ENCODE measurements at places on chromosomes 7 and 10.
A peak's percentile ranks its signal among the peaks of the same experiment; 100 is the strongest.

GRCh38 chr10:124671486-124672075 lies 72.6 kb downstream of the FAM53B start:
- no peak for DNase-seq

- no peak for DNase-seq
These were observed 13.6 kb upstream of the GALNT11 start for GRCh38 chr7:152011860-152012259.

- no peak for DNase-seq
These were observed 71.2 kb downstream of the ALOX5 start for GRCh38 chr10:45444976-45445898.

DNA sequence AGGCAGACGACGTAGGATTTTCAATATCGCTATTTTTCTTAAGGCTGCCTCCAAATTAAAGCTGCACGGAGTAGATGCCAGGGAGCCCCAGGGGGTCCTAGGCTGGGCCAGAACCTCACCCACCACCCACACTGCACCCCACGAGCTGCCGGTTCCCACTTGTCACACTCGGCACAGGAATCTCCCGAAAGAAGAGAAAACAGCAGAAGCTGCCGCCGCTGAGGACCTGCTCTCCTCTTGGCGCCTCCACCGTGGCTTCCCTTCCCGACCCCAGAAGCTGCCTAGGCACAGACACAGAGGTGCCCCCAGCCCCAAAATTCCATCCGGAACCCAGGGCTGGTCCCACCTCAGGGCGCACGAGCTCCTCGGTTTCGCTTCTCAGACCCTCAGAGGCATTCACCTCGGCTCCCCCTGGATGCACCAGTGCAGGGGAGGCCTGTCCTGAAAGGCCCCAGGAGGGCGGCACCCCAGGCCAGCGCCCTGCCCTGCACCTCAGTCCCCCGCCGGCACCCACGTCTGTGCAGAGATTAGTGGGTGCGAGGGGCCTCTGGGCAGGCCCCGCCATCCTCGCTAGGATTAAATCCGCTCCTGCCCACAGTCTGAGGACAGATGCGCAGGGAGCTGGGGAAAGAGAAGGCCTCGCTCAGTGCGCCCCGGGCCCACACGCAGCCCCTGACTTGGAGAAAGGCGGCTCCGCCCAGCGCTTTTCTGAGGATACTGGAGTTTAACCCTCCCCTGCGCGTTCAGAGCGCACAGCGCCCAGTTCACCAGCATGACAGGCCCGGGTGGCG lies 99.2 kb downstream of the PTPRN2 start:
- DNase-seq: no peak

DNA sequence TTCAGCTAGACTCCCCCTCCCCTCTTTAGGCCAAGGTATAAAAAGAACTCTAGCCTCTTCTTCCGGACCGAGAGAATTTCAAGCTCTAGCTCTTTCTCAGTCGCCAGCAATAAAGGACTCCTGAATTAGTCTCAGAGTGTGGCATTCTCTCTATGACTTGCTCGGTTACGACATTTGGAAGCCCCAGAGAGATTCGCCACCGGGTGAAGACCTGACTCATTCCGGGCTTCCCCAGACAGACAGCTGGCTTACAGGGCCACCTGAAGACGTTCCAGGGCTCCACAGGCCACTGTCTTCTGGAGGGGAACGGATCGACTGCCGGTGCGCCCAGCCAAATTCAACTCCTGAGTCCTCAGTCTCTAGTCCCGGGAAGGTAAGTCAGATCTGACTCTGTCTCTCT lies at the start of gene AKR1B15:
AKR1B15 (plus strand) TSS at position 234 of the 400 bp plus-strand sequence. CDS start 15,510 bp downstream, outside the sequence.
- DNase-seq: peak; percentile 10

DNA sequence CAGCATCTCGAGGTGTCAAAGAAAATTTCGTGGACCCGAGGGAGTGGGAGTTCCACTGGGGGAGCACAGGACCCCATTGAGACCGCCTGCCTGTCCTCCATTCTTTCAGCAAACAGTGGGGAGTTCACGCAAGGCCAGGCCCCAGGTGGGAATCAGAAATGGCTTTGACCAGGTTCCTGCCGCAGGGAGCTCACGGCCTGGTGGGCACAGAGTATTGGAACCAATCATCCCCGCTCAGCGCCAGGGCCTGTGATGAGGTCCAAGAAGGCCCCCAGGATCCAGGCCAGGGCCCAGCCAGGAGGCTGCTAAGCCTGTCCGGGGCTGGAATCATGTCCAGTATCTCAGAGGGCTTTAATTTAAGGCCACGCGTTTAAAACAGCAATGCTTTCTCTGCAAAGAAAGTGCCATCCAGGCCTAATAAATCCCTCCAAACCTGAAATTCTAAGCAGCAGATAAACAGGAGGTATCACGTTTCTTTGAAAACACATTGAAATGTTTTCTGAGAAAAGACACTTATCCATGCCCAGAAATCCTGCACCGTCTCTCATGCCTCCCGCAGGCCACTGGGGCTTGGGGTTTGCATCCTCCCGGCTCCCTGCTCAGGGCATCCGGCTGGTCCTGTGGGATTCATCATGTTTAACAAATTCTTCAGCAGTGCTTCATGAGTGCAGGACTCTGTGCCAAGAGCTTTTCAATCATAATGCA lies 125.7 kb downstream of the OAT start:
- DNase-seq: no peak

Data from activated naive CD8-positive, alpha-beta T cell treated with anti-CD3 and anti-CD28 coated beads for 36 hours (primary cell).